ENCODE measurements at places on chromosomes 16 and 17. TPM values are rescaled to one million over a fixed set of nuclear protein-coding genes. Genes with fewer than 3 reads are reported as not detected.

OR3A2 gene
- total RNA-seq = not detected

TRIM47 gene
- total RNA-seq = 65.4 TPM

KRT28 gene
- total RNA-seq = not detected

NPIPB4 gene
- 80.6 TPM for total RNA-seq

CSH2 gene
- total RNA-seq = not detected

SMIM5 gene
- total RNA-seq = not detected

CDK5R1 gene
- 0.97 TPM for total RNA-seq

KCNJ12 gene
- 0.06 TPM for total RNA-seq

ARMC7 gene
- total RNA-seq = 2.6 TPM

MKS1 gene
- total RNA-seq = 13.2 TPM

CCR7 gene
- total RNA-seq = 0.16 TPM

SLC16A11 gene
- 0.44 TPM for total RNA-seq

PRAC1 gene
- total RNA-seq = not detected

PERCC1 gene
- not detected for total RNA-seq

POLR2A gene
- total RNA-seq = 76.9 TPM

NSMCE1 gene
- total RNA-seq = 49.1 TPM

KRT40 gene
- total RNA-seq = not detected

FBXW10 gene
- total RNA-seq = not detected

CES3 gene
- not detected for total RNA-seq

RUSF1 gene
- 17.6 TPM for total RNA-seq

DNASE1L2 gene
- total RNA-seq = 0.32 TPM

COIL gene
- 10.0 TPM for total RNA-seq
